ENCODE measurements at places on chromosomes 1 and 21.

DNA sequence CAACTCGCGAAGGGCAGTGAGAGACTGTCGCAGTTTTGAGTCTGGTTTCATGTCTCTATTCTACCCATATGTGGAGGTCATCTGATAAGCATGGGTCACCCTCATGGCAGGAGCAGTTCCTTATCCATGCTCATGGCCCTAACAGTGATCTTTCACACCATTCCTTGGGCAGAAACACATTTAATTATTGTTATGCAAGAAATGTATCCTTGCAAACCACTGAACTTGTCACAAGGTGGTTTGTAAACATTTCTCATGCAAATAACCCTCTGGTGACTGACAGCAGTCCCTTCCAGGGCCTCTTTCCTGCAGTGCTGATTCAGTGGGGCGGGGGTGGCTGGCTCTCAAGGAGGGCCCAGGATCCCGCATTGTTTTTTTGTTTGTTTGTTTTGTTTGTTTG, 421.4 kb upstream of the RUNX1 start:
- DNase-seq = no peak

GRCh38 chr1:221839782-221840395, 98.0 kb upstream of the DUSP10 start:
- no peak for DNase-seq

- peak; percentile 40 for DNase-seq
These were observed 99.7 kb downstream of the NMNAT2 start for GRCh38 chr1:183318433-183318832.

GRCh38 chr1:232249339-232249738, 380.6 kb downstream of the SIPA1L2 start:
- DNase-seq = no peak

DNA sequence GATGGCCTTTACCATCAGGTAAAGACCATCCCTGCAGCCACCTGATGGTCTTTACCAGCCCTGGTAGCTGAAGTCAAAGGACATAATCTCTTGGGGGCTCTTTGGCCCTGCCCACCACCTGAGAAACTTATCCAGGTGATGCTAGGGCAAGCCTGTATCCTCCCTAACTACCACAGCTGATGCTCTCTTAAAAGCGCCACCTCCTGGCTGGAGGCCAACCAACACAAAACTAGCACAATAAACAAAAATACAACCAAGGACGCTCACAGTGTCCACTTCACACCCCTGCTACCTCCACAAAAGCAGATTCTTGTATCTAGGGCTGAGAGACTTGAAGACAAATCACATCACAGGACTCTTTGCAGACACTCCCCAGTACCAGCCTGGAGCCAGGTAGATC, 357.1 kb upstream of the POU3F1 start:
- no peak for DNase-seq

DNA sequence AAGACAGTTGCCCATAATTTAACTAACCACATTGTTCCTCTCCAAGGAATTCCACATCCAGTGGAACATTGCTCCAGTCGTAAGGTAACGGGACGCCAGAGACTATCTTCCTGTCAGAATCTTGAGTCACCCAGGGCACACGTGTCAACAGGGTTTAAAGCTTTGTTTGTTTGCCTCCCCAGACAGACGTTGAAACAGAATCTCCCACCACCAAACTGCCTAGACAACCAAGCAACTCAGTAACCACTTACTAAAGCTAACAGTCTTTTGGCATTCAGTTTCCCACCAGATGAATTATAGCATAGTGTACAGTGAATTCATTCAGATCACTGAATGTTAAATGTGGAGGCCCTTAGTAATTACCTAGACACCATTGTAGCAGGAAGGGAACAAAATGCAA, 439.5 kb downstream of the PLPP3 start:
- no peak for DNase-seq

DNA sequence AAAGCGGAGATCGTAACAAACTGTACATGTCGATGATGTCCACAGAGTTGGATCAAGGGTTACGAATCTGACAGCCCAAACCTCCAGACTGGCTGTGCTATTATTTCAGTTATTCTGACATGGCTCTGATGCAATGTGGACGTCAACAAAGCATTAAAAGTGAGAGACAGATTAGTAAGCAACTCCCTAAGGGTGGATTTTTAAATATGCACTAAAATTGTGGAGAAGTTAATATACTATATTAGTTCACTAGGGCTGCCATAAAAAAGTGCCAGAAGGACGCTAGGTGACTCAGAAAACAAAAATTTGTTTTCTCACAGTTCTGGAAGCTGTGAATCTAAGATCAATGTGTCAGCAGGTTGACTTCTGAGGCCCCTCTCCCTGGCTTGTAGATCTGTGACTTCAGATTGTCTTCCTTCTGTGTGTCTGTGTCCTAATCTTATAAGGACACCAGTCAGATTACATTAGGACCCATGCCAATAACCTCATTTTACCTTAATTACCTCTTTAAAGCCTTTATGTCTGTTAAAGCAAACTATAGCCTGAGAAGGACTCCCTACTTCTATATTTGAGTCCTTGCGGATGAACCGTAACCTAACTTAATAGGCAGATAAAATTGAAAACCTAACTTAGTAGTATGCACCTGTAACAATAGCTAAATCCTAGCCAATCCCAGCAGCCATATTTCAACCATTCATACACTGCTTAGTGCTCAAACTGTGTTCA, 66.0 kb upstream of the BACH1 start:
- DNase-seq = no peak

GRCh38 chr1:67439277-67440029, 9.3 kb upstream of the SERBP1 start:
- no peak for DNase-seq

- DNase-seq = no peak
These were observed 28.1 kb downstream of the SERINC2 start for GRCh38 chr1:31441073-31441472.

GRCh38 chr1:230334447-230334837, 91.7 kb downstream of the PGBD5 start:
- no peak for DNase-seq

GRCh38 chr1:42288311-42288985, 46.6 kb downstream of the FOXJ3 start:
- no peak for DNase-seq

- DNase-seq = no peak
These were observed 339.7 kb downstream of the USP25 start for GRCh38 chr21:16069178-16070112.

DNA sequence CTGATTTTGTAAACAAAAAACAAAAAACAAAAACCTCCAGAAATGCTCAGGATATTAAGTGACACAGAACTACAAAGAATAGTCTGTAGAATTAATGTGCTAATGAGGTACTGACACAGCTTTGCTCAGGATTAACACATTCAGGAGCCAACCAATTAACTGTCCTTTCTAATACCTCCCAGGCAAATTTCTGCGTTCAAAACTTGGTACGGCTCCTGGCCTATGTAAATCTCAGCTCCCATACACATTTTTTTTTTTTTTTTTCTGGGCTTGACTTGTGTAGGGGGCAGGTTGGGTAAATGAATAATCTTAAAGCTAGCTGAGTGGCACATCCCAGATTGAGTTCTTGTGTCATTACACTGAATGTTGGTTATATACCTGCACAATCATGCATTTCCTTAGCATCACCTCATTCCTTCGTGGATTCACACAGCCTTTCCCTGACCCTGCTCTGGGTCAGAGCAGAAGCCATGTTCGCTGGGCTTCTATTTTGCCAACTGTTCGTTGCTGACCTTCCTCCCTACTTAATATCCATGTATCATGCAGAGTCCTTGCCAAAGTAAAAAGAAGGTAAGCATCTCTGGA, 12.6 kb upstream of the IER5 start:
- DNase-seq = no peak

- no peak for DNase-seq
These were observed 393.9 kb upstream of the DEPDC1 start for GRCh38 chr1:68890736-68891135.

- DNase-seq = no peak
These were observed 6.6 kb upstream of the AK4 start for GRCh38 chr1:65141394-65141793.

DNA sequence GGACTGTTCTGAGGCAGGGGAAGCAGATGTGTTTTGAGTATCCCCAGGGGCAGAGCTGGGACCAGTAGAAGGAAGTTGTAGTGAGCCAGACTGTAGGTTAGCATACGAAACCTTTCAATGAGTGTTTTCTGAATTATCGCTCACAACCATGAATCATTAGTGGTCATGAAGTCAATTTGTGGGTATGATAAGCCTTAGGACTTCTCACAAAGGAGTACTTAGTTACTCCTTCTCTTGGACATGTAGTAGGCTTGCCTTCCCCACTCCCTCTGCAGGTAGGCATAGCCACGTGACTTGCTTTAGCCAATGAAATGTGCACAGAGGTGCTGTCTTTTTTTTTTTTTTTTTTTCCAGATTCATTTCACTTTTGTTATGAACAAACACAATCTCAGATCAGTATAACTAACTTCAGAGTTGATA, 23.9 kb upstream of the FAAH start:
- DNase-seq = no peak

DNA sequence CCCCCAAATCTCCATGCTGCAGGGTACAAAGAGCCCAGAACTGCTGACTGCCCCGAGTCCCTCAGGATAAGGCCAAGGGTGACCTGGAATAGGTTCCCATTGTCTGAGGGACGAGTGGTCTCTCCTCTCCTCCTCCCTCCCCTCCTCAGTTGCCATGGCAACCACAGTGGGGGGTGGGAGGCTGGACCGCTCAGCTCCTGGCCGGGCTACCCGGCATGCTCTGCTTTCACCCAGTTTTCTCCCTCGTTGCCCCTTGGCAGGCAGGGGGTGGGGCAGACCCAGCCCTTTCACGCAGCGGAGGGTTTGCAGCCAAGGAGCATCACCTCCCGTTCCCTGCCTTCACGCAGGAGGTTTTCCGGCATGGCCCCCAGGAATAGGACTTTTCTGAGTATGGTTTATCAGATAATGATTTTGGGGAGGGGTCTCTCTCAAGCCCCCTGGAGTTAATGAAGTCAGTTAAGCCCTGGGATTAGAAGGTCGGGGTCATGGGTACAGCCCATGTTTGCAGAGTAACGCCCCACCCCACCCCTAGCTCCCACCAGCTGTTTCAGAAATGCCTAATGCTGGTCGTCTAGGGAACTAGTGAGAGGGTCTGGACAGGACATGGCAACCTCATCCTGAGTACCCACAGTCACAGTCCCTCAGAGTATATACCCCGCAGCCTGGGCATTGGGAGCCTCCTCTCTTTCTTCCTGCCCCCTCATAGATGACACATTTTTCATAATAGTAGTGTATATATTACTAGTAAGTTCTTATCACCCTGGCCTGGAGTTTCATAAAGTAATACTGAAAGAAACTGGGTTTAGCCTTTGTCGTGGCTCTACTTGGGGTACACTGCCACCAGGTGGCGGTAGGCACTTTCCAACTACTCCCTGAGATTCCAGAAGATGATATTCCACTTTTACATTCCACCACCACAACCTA, 20.7 kb downstream of the C1QB start:
- peak; percentile 70 for DNase-seq

DNA sequence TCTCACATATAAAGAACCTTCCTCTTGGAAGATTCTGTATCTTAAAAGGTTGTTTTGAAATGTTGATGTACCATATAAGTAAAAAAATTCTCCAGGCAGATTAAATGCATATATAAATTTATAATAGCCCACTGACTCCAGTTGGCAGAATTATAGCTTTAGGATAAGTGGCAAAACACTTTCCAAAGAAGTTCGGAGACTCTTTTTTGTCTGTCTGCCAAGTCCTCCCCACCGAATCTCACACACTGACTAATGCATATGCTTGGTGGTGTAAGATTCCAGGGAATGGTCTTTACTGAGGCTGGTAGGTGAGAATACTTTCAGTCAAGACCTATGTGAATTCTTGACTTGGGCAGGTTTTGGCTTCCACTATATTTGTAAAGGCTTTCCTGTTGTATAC, 724.3 kb upstream of the CXADR start:
- DNase-seq = no peak

- no peak for DNase-seq
These were observed 1.5 kb downstream of the CEPT1 start for GRCh38 chr1:111141245-111142220.

- DNase-seq = no peak
These were observed 3.3 kb upstream of the C1orf174 start for GRCh38 chr1:3903141-3904005.

DNA sequence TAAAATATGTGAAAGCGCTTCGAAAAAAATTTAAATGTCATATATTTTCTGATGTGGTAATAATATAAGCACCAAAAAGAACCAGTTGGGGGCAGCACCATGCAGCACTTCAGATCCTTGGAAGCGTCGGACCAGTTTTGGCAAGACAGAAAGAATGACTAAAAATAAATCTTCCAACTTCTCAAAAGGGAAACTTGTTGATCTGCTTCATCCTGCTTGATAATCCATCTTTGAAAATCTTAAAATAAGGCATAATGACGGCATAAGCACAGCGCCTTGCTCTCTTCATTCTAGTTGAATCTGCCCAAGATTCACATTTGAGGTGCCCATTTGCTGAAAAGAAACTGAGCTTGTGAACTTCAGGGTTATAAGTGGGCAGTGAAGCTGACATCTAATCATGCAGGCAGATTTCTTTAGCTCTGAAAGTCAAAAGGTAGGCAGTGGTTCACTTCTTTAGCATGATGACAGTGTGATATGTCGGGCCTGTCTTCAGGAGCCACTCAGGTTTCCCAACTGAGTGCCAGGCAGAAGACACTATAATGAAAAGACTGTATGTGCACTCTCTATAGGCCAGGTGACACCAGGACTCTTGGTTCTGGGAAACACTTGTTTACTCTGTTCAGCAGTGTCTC, 19.8 kb upstream of the MUTYH start:
- peak; percentile 87 for DNase-seq

GRCh38 chr1:65527190-65527589, 106.7 kb downstream of the LEPR start:
- no peak for DNase-seq

DNA sequence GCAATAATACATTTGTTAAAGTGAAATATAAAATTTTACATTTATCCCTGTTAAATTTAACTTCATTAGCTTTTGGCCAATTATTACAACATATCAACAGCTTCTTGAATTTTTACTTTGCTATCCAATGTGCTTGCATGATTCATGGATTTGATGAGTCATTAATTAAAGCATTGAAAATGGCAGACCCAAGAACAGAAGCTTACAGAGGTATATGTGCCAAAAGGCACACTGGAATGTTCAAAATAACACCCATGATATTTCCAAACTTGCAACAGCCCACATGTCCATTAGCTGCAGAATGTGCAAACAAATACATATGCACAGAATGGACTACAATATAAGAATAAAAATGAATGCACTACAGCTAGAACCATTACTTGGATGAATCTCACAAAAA, 76.4 kb upstream of the MAN1A2 start:
- peak; percentile 23 for DNase-seq

GRCh38 chr21:43331962-43332828, 94.7 kb downstream of the SIK1 start:
- DNase-seq = peak; percentile 90

- DNase-seq = no peak
These were observed 64.7 kb downstream of the VAV3 start for GRCh38 chr1:107900090-107900945.

DNA sequence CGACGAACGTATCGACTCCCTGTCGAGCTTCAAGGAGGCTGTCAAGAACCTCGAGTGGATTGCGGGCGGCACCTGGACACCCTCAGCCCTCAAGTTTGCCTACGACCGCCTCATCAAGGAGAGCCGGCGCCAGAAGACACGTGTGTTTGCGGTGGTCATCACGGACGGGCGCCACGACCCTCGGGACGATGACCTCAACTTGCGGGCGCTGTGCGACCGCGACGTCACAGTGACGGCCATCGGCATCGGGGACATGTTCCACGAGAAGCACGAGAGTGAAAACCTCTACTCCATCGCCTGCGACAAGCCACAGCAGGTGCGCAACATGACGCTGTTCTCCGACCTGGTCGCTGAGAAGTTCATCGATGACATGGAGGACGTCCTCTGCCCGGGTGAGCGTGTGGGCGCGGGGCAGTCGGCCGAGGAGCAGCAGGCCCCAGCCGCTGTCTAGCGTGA, 28.0 kb downstream of the COL6A2 start:
- DNase-seq = no peak
